ENCODE measurements at places on chromosomes 2 and 18. TPM values are rescaled to one million over a fixed set of nuclear protein-coding genes. Genes with fewer than 3 reads are reported as not detected.

LRP2 gene
- 9.2 TPM for total RNA-seq

DQX1 gene
- total RNA-seq, result 0.16 TPM

- no peak for DNase-seq
Measured at GRCh38 chr2:55779459-55780421, 86.1 kb upstream of the PNPT1 start.

DNA sequence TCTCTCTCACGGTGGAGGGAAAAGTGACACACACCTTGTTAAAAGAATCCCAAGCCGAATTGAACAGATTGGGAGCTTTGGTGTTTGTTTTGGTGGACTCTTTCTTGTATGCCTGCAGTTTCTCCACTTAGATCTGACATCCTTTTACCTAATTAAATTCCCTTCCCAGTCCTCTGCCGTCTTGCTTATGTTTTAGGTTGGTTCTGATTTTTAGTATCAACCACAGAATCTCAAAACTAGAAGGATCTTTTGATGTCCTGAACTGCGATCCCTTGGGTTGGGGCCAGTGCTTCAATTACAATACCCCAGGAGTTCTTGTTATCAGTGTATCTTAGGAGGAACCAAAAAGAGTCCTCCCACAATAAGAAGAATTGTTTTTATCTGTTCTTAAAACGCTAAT lies 112.3 kb downstream of the PRKCE start:
- no peak for DNase-seq

SPP2 gene
- total RNA-seq, result not detected

Data from SK-MEL-5 (cell line).